Bladder microvascular endothelial cell (primary cell): ENCODE measurements at places on chromosomes 4 and X. TPM values are rescaled to one million over a fixed set of nuclear protein-coding genes. Genes with fewer than 3 reads are reported as not detected.

NKX3-2 gene
- total RNA-seq: not detected in 2 replicates

BANK1 gene
- 0.06 and 0.16 TPM in 2 replicates for total RNA-seq

ITIH6 gene
- total RNA-seq: not detected in 2 replicates

NLGN4X gene
- total RNA-seq: under 0.01 and 0.50 TPM in 2 replicates

CFAP47 gene
- total RNA-seq: not detected in 2 replicates

XIAP gene
- total RNA-seq: 25.1 and 62.3 TPM in 2 replicates

ATP2B3 gene
- total RNA-seq: under 0.01 TPM in 1 of 2 replicates, not detected in the other

FAT4 gene
- total RNA-seq: 31.2 and 107 TPM in 2 replicates

NR0B1 gene
- total RNA-seq: not detected in 2 replicates

ABHD18 gene
- total RNA-seq: 4.9 and 8.6 TPM in 2 replicates

PJA1 gene
- 13.0 and 21.2 TPM in 2 replicates for total RNA-seq

GLRA3 gene
- total RNA-seq: not detected in 2 replicates

NAT8L gene
- total RNA-seq: under 0.01 TPM in 2 replicates

CENPU gene
- total RNA-seq: 8.8 and 22.7 TPM in 2 replicates

LPAR4 gene
- under 0.01 and 0.13 TPM in 2 replicates for total RNA-seq

CCNQ gene
- total RNA-seq: 28.4 and 38.2 TPM in 2 replicates

TCEAL7 gene
- 0.88 and 2.8 TPM in 2 replicates for total RNA-seq

IRAK1 gene
- 45.5 and 57.6 TPM in 2 replicates for total RNA-seq

VEGFD gene
- total RNA-seq: 0.16 and 0.44 TPM in 2 replicates

LNX1 gene
- 1.6 and 8.6 TPM in 2 replicates for total RNA-seq

RHOXF2 gene
- total RNA-seq: not detected in 2 replicates

CLGN gene
- total RNA-seq: 0.38 and 0.81 TPM in 2 replicates

DUX4 gene
- not detected in 2 replicates for total RNA-seq

DRD5 gene
- total RNA-seq: not detected in 2 replicates

SSX3 gene
- not detected in 2 replicates for total RNA-seq

MAGEB17 gene
- not detected in 2 replicates for total RNA-seq

SATL1 gene
- not detected in 2 replicates for total RNA-seq

CYBB gene
- not detected in 2 replicates for total RNA-seq

GPRIN3 gene
- total RNA-seq: 1.1 and 2.3 TPM in 2 replicates

SCD5 gene
- 23.5 and 42.7 TPM in 2 replicates for total RNA-seq

TMEM47 gene
- 14.2 and 25.9 TPM in 2 replicates for total RNA-seq

ADRA2C gene
- 0.16 and 0.31 TPM in 2 replicates for total RNA-seq

AMOT gene
- total RNA-seq: 0.97 and 5.0 TPM in 2 replicates
